ENCODE measurements at places on chromosomes 6 and 20.

DNA sequence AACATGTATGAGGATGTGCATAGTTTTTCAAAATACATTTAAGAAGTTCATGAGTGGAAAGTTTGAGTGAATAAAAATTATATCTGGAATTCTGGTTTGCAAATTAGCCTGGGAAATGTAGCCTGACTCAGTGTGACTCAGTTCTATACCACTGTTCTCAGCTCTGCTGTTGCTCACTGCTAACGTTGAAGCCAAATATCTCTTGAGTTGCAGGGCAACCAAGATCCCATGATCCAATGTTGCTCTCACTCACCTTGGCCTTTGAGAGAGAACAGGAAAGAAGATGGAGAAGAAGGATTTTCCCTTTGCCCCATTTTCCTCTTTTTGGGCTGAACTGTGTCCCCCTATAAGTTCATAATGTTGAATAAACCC is 28.9 kb downstream of the PSMB9 start:
- DNase-seq, result no peak

DNA sequence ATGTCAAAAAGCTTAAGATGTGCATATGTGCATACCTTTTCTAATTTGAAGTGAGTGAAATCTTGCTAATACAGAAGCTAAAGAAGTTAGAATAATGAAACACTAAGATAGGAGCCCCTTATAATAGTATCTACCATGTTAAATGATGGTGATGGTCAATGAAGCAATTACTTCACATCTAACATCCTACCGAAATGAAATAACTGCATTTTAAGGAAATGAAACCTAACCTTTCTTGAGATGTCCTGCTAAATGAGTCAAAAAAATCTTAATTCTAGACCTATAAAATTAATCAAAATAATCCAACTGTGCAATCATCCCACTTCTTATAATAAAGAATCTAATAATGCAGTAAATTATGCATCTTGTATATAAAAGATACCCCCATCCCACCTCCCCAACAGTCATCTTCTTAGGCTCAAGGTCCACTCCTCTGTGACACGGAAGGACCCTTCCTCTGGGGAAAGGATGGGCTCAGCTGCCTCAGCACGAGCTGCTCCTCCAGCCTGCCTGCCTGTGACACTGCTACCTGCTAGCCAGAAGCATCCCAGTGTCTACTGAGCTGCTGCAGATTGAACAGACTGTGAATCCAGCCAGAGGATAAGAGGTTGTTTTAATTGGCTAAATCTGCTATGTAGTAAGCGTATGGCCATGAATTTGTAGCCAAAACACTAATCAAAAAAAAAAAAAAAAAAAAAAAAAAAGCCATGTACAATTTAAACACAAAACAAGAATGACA is 129.6 kb upstream of the BEND3 start:
- DNase-seq, result no peak

GRCh38 chr6:160791981-160792418 is 90.0 kb downstream of the PLG start:
- no peak for DNase-seq

DNA sequence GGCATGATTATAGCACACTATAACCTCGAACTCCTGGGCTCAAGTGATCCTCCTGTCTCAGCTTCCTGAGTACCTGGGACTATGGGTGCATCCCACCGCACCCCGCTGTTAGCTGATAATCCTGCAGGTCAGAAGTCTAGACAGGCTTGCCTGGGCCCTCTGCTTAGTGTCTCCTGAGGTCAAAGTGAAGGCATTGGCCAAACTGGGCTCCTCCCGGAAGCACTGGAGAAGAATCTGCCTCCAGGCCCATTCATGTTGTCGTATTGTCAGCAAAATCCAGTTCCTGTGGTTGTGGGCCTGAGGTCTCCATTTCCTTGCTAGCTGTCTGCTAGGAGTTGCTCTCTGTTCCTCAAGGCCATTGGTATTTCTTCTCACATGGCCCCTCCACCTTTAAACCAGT is 6.3 kb upstream of the MROH8 start:
- DNase-seq, result no peak

DNA sequence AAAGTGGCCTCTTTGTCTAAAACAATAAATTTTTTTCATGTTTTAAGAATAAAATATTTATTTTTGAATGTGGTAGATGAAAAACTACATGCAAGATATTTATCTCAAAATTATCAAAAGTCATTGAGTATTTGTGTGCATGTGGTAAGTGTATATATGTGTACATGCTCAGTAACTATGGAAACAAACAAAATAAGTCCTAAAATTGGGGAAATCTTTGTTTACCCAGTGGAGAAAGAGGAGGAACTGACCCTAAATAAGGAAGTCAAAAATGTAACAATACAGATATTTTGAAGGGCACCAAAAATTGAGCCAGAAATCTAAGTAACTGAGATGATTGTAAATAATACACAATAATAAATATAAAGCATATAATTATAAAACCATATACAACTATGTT is 639.2 kb downstream of the MAFB start:
- DNase-seq, result no peak
